GM13976 (cell line): ENCODE measurements at places on chromosomes 1 and 21.

- no peak for DNase-seq
These were observed 7.9 kb downstream of the RPL11 start for GRCh38 chr1:23699280-23700179.

- no peak for DNase-seq
These were observed 30.0 kb downstream of the ZNF697 start for GRCh38 chr1:119617751-119618691.

GRCh38 chr1:212559929-212560328, 48.6 kb upstream of the ATF3 start:
- DNase-seq, result no peak

- DNase-seq, result no peak
These were observed 47.4 kb upstream of the EXO1 start for GRCh38 chr1:241800640-241801039.

GRCh38 chr21:23445307-23445706, 2162.0 kb downstream of the MRPL39 start:
- no peak for DNase-seq

DNA sequence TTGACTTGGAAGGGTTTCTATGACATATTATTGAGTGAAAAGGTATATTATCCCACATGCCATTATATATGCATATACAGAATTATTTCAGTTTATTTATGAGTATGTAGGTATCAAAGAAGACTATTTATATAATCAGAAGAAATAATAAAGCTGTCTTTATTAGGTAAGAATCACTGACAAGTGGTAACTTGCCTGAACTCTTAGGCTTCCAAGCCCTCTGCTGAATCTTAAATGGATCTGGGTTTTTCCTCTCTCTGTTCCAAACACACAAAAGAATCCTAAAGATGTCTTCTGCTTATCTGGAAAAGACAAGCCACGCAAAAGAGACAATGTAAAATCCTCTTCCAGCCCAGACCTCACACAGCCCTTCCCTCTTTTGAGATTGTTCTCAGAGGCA, 14.9 kb upstream of the SEC16B start:
- DNase-seq, result no peak

- DNase-seq, result no peak
These were observed 22.3 kb downstream of the GJA5 start for GRCh38 chr1:147738129-147738528.

DNA sequence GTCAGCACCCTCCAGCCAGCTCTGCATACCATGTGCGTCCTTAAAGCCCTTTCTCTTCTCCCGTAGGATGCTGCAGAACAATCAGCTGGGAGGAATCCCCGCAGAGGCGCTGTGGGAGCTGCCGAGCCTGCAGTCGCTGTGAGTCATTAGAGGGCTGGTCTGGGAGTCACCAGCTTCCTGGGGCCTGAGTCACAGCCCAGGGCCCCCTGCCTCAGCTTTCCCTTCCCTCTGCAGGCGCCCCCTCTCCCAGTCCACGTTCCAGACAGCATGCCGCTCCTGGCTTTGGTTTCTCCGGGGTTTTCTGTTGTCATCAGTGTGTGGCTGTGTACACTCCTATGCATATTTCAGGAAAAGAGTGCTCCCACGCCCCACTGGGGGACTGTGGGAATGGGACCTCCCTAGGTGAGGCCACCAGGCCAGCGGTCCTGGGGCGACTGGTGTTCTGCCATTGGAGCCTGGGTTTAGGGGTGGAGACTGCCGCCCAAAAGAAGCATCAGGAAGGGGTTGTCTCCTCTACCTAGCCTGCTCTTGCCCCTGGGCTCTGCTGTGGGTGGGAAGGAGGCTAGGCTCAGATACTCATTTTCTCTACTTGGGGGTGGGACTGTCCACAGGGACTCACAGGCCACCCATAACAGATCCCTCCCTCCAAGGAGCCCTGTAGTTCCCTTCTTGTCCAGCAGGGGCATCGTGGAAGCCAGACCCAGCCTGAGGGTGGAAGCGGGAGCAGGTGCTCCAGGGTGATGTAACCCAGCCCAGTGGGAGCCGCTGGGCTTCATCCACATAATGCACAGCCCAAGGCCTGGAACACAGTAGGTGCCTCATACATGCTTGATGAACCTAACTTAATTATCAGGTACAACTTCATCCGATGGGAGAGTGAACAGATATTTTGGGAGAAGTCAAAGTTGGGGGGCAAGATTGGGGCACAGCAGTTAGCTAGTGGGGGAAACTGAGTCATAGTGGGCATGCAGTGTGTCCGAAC, 42.5 kb downstream of the LGR6 start:
- peak; percentile 89 for DNase-seq

GRCh38 chr1:7511381-7511780, 259.7 kb upstream of the VAMP3 start:
- no peak for DNase-seq

GRCh38 chr1:15141935-15142539, 11.5 kb upstream of the TMEM51 start:
- no peak for DNase-seq

- DNase-seq, result no peak
These were observed 636 bp downstream of the INTS3 start for GRCh38 chr1:153728305-153729066.

DNA sequence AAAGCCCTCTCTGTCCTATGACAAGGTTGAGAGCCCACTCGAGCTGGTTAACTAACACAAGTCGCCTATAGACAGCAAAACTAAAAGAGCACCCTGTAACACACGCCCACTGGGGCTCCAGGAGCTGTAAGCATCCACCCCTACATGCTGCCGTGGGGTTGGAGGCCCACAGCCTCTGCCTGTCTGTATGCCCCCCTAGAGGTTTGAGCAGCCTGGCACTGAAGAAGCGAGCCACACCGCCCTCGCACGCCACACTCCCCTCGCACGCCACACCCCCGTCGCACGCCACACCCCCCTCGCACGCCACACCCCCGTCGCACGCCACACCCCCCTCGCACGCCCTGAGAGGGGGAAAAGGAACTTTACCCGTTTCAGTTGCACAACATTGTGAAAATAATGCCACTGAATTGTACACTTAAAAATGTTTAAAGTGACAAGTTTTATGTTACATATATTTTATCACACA, 13.2 kb upstream of the HMGCL start:
- peak; percentile 81 for DNase-seq

DNA sequence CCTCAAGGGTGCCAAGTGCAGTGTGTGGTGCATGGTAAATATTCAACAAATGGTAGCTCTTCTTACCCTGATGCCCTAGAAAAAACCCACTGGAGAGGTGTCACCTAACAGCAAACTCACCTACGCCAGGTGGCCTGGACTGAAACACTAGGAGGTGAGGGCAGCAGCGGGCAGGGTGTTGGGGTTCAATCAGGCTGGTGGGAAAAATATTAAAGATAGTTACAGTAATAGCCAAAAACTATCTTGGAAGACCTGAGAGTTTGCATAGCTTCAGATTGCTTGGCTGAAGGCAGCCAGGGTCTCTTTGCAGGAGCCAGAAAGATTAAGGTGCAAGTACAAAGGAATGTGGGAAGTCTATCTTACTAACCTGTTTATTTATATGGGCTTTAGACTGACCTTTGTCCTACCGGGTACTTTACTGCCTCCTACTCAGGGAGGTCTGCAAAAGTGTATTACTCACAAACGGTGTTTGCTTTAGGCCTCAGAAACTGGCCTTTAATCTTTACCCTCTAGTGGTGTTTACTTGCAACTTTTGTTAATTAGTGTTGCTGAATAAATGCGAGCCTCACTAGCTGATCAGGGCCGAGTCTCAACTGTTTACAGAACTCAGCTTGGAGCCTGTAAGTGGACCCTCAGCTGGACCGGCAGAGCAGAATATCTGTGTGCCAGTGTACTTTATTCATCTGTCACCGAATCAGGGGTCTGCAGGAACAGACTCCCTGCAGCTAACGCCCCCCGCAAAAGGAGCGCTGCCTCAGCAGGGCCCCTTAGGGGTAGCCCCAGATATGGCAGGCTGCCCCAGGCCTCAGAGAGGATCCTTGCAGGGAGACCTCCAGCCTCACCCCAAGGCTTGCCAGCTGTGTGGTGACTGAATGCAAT, 63.9 kb downstream of the SYF2 start:
- no peak for DNase-seq

GRCh38 chr21:14382486-14382834, 486 bp downstream of the HSPA13 start:
- no peak for DNase-seq

DNA sequence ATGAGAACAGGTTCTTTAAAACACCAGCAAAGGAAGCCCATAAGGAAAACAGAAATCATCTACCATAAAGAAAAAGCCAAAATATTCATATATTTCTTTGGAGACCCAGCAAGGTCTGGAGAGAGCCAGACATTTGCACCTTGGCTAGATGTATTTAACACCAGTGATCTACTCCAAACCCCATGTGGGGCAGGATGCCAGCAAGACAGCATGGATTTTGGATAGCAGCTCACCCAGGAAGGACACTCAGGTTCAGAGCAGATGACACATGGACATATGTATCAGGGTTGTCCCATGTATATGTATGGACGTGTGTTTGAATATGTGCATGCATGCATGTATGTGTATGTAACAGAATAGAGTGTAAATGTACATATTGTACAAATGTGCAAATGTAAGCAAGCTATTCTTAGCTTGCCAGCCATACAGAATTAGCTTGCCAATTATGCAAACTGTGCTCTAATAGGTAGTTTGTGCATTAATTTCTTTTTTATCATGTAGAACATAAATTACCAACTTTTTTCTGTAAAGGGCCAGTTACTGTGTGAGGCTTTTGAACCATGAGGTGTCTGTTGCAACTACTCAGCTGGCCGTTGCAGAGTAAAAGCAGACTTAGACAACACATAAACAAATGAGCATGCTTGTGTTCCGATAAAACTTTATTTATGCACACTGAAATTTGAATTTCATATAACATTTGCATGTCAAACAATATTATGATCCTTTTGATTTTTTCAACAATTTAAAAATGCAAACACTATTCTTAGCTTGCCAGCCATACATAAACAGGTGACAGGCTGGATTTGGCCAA, 73.5 kb upstream of the KAZN start:
- no peak for DNase-seq

DNA sequence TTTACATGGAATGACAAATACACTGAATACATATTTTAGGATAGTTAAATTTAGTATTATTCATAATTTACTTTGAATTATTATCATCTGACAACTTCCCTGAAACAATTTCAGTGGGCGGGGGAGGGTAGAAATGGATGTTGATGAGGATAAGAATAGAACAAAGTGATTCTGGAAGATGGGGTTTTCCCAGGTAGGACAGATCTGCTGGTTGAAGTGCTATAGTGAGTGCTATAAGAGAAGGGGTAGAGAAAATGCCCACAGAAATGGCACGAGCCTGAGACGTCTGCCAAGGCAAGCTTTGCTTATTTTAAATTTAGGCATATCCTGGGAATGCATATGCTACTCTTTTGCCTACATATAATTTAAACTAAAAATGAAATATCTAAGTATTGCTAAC, 3.2 kb downstream of the CFH start:
- DNase-seq, result no peak

GRCh38 chr1:18803851-18804250, 55.6 kb downstream of the TAS1R2 start:
- DNase-seq, result no peak

GRCh38 chr1:207401578-207401977, 52.5 kb upstream of the CR2 start:
- DNase-seq, result no peak

DNA sequence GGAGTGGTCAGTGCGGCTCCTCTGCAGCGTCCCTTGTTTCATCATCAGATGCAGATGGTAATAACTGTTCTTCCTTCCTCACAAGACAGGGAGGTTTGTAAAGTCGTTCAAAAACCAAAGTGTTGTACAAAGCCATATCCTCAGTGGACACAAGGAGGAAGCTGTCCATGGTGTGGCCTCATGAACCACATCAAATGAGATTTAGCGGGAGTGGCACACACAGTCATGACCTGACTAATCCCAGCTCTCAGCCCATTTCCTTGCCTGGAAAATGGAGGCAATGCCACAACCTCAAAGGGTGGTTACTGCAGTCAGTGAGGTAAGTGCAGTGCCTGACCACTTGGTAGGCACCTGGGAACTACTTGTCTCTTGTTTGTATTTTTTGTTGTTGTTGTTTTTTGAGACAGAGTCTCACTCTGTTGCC, 13.4 kb downstream of the ENTREP3 start:
- DNase-seq, result no peak

DNA sequence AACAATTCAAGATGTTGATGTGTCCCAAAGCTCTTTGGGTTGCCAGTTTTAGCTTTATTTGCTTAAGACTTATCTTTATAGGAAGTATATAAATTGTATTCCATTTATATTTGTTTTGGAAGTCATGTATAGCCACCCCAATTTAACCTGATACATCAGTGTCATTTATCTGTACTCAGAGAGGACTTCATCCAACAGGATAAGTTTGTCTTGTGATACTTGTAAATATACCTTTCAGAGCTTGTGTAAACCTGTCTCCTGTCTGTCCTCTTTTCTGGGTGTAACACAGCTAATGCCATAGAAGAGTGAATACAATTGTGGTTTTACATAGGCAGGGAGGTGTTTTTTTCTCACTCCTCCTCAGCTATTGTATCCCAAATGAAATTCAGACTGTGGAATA, 10.4 kb downstream of the PTGFR start:
- no peak for DNase-seq

GRCh38 chr1:70205071-70205433, 327 bp downstream of the LRRC40 start:
- DNase-seq, result no peak

DNA sequence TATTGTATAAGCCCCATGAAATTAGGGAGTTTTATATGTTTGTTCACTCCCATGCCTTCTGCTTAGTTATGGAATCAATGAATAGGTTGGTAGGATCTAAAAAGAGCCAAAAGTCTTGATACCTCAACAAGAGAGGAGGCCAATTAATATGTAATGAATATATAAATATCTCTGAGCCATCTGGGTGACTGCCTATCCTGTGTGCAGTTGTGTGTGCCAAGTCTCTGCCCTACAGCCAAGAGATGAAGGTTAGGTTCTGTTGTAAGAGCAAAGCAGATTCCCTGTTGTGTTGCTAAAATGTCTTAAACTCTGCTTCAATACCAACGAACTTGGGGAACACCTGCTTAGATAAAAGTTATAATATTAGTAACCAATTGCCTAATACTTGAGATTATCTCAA, 61.8 kb upstream of the GORAB start:
- no peak for DNase-seq

DNA sequence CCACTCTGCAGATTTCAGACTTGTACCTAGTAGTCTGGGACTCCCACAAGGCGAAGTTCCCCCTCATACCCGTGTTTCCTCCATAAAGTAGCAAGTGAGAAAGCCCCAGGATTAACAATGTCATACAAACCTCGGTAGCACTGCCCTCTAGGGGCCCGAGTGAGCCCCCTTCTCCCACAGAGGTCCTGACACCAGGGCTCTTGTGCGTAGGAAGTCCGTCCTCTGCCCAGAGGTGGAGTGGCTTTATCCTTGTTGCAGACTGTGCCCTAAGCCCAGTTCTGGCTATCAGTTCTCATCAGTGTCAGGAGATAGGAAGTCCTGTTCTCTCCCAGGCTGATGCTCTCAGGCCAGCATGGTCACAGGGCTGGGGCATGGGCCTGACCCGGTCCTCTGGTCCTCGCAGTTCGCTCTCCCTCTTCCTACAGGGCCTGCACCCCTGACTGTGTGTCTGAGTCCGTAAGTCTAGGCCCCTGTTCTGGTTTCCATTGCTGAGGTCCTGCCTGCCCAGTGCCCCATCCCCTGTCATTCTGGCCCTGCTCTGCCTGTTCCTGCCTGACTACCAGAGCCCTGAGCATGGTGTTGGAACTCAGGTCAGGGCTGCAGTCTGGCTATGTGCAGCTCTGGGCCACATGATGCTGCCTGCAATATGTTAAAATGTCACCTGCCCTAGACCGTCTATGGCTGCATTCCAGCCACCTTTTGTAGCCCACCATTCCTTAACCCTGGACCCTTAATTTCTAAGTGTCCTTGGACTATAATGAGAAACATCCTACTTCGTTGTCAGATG, 285.6 kb downstream of the ASTN1 start:
- no peak for DNase-seq
